ENCODE measurements at places on chromosomes 16 and 17. TPM values are rescaled to one million over a fixed set of nuclear protein-coding genes. Genes with fewer than 3 reads are reported as not detected.

DNA sequence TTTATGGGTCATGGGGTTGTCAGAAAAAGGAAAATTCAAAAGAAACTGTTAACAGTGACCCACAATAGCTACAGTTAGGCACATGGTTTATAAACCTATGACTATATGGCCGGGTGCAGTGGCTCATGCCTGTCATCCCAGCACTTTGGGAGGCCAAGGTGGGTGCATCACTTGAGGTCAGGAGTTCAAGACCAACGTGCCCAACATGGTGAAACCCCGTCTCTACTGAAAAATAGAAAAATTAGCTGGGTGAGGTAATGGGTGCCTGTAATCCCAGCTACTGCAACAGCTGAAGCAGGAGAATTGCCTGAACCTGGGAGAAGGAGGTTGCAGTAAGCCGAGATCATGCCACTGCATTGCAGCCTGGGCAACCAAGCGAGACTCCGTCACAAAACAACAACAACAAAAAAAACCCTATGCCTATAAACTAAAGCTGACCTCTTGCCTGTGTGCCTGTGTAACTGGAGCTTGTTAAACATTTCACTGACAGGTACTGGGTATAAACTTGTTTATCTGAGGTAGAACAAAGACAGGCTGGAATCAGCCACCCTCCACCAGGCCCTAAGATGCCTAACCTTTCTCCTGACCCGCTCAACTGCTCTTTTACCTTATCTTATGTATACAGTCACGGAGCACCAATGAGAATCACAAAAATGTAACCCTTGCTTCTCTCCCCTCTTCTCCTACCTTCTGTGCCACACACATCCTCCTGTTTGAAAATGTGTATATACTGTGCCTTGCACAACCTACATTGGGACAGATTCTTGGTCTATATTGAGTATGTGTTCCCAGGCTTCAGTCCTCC, 62.9 kb upstream of the ATF7IP2 start:
- no peaks in the 10 kb centered on the region for H3K27me3 ChIP-seq
- no peaks in the 10 kb centered on the region for H3K4me1 ChIP-seq
- no peaks in the 10 kb centered on the region for H3K36me3 ChIP-seq
- no peak overlapping the region for H3K4me3 ChIP-seq
- DNase-seq, result no peak
- H3K27ac ChIP-seq, result no peak overlapping the region

DNA sequence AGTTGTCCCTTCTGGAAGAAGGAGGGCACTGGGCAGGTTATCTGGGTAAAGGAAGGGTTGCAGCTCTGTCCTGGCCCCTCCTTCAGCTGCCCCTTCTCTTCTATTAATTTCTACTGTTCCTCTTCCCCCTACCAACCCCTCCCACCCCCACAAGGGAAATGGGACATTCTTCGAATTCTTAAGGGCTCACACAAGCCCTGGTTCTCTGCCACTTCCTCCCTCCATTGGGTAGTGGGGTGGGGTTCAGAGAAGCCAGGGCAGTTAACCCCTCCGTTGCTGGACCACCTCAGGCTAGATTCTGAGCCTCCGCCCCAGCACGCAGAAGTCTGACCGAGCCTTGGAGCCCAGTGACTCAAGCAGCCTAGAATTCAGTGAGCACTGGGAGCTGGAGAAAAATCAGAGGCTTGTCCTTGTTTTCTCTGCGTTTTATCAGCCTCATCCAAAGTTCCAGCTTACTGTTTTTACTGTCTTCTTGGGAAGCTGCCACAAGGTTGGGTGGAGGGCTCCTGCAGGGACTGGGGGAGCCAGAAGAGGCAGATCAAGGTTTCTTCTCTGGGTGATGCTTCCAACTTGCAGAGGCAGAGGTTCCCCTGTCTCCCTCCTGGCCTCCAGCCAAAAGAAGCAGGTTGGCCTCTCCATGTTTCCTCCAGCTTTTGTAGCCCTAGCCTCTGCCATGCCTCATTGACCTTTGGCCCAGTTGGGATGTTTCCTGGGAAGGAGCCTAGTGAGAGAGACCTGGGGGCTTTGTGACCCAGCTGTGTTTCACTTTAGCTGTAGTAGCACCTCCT, 10.2 kb downstream of the LASP1 start:
- peaks cover 97% of the 10 kb centered on the region for H3K4me1 ChIP-seq
- H3K36me3 ChIP-seq, result peaks cover 15% of the 10 kb centered on the region
- H3K27ac ChIP-seq, result peak overlapping the region; percentile 68
- H3K27me3 ChIP-seq, result no peaks in the 10 kb centered on the region

GRCh38 chr16:29662729-29663015, 375 bp upstream of the SPN start:
- no peaks in the 10 kb centered on the region for H3K36me3 ChIP-seq

Gene PRAC2
- not detected for total RNA-seq

DNA sequence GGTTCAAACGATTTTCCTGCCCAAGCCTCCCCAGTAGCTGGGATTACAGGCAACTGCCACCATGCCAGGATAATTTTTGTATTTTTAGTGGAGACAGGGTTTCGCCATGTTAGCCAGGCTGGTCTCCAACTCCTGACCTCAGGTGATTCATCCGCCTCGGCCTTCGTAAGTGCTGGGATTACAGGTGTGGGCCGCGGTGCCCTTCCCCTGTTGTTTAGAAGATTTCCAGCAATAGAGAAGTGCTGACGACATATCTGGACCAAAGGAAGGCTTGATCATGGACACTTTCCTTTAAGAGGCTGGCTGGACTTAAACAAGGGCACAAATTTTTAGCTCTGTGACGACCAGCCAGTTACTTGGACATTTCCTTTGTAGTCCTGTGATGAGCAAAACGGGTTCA, 1.3 kb upstream of the MT1M start:
- no peaks in the 10 kb centered on the region for H3K36me3 ChIP-seq
- no peak overlapping the region for H3K4me3 ChIP-seq
- no peak for DNase-seq
- H3K27me3 ChIP-seq, result no peaks in the 10 kb centered on the region

- no peaks in the 10 kb centered on the region for H3K27me3 ChIP-seq
- H3K4me3 ChIP-seq, result no peak overlapping the region
- peaks cover 33% of the 10 kb centered on the region for H3K4me1 ChIP-seq
- no peak overlapping the region for H3K27ac ChIP-seq
Observed at GRCh38 chr17:78706271-78706915, 75.7 kb downstream of the CYTH1 start.

Gene CCL23
- total RNA-seq, result 13.8 TPM

GRCh38 chr17:9109933-9110332, 88.6 kb downstream of the NTN1 start:
- DNase-seq, result no peak
- no peak overlapping the region for H3K4me3 ChIP-seq
- no peaks in the 10 kb centered on the region for H3K4me1 ChIP-seq

- DNase-seq, result peak; percentile 34
- H3K27ac ChIP-seq, result no peak overlapping the region
- H3K27me3 ChIP-seq, result no peaks in the 10 kb centered on the region
Observed at GRCh38 chr16:47946092-47946491, 209.7 kb downstream of the ABCC12 start.

GRCh38 chr17:1908699-1909309, 79.0 kb downstream of the RPA1 start:
- H3K27me3 ChIP-seq, result peaks cover 15% of the 10 kb centered on the region
- H3K27ac ChIP-seq, result no peak overlapping the region
- H3K4me1 ChIP-seq, result peaks cover 9% of the 10 kb centered on the region
- H3K36me3 ChIP-seq, result no peaks in the 10 kb centered on the region

DNA sequence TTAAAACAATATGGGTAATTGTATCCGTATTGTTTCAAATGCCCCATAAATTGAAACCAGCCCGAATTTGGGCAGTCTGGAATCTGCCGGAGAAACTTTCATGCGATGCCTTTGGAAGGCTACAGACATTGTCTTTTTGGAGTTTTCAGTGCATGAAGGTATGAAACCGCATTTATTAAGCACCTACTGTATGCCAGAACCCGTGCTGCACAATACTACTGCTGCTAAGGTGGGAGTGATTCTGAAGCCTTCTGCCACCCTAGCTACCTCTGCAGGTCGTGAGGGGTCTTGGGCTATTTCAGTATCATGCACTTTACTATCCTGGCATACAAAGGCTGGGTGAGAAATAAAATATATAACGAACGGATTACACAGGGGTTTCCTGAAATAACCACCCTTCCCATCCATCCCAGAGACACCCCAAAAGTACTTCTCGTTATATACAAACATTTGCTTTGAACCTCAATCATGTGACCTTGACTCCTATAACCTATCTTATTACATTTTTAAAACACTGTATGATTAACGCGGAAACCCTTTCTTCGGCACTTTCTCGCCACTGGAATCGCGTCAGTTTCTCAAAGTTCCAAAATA, 1.0 kb upstream of the MSI2 start:
- peaks cover 25% of the 10 kb centered on the region for H3K4me1 ChIP-seq
- no peaks in the 10 kb centered on the region for H3K36me3 ChIP-seq
- no peaks in the 10 kb centered on the region for H3K27me3 ChIP-seq
- H3K4me3 ChIP-seq, result peak overlapping the region; percentile 96
- peak overlapping the region; percentile 87 for H3K27ac ChIP-seq

DNA sequence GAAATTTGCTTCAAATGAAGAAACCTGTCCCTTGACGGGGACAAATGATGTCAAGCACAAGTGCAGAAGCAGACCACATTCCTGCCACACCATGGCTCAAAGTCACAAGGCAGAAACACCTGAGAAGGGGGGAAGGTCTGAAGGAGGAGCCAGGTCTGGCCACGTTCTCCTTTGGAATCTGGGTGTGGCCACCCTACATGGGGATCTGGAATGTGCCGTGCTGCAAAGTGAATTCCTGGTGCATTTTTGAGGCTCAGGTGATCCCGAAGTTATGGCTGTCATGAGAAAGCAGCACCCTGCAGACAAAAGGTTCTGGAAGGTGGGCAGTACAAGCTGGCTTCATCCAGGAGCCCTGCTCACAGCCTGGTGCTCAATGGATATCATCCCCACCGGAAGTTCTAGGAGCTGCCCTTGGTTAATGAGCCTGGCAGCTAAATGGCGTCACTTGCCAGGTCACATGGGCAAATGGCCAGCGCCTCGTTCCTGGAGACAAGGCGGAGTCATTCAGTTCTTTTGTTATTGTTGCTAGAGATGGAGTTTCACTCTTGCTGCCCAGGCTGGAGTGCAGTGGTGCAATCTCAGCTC, 20.1 kb upstream of the ADCY9 start:
- peak; percentile 84 for DNase-seq
- no peaks in the 10 kb centered on the region for H3K27me3 ChIP-seq
- H3K27ac ChIP-seq, result peak overlapping the region; percentile 87
- no peaks in the 10 kb centered on the region for H3K4me1 ChIP-seq

DNA sequence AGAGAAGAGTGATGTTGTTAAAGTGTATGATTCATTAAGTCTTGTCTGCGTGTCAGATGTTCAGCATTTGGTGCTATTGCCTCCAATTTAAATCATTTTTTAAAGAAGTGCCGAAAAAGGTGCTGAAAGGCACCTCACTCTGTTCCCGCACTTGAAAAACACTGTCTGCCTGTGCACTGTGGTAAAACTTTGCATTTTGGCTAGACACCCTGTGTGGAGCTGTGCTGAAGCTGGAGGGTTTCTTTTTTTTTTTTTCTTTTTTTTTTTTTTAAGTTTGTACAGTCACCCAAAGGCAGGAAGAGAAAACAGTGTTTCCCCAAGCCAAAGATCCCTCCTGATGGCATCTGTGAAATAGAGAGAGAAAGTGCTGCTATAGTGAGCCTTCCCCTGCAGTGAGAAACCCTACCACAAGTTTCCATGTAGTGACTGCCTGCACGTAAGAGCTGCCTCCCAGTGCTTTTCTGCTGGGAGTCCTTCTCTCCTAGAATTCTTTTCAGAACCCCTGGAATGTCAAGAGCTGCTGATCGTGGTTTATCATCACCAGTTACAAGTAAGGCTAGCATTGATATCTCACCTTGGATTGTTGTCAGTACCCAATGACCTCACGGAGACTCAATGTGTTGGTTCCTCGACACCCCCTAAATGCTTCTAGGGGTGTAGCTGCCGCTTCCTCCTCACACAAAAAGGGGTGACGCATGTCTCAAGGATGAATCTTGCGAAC, 116.0 kb upstream of the SOX9 start:
- H3K27me3 ChIP-seq, result no peaks in the 10 kb centered on the region
- H3K4me3 ChIP-seq, result no peak overlapping the region
- H3K4me1 ChIP-seq, result no peaks in the 10 kb centered on the region
- no peak for DNase-seq
- no peaks in the 10 kb centered on the region for H3K36me3 ChIP-seq

All from upper lobe of left lung (tissue), 6 donors.